NCI-H1092 (cell line): ENCODE measurements at places on chromosomes 12 and 14.

GRCh38 chr12:56565510-56566101 is 44.0 kb downstream of the RBMS2 start:
- DNase-seq = no peak

GRCh38 chr12:30025317-30025716 is 241.6 kb upstream of the TMTC1 start:
- DNase-seq = no peak

GRCh38 chr14:93976477-93977057 is at the start of gene ASB2:
ASB2 (minus strand) TSS chr14:93976570; CDS start chr14:93964539, 12,031 bp downstream.
- no peak for DNase-seq

DNA sequence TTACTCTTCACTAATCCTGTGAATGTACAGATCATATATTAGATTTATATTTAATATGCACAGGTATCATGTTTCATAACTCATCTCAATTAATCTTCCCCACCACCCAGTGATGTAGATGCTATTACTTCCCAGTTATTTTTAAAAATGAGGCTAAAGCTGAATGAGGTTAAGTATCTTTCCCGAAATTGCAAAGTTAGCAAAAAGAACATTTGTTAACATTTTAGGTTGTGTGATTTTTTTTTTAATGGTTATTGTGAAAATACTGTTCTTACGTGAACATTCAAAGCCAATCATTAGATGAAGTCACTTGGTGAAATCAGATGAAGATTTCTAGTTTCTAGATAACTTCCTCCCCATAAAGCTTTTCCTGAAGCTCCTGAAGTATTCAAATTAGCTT is 186.9 kb upstream of the PLEKHA5 start:
- DNase-seq = no peak

GRCh38 chr12:46722394-46723185 is 103.2 kb downstream of the SLC38A4 start:
- DNase-seq = no peak

DNA sequence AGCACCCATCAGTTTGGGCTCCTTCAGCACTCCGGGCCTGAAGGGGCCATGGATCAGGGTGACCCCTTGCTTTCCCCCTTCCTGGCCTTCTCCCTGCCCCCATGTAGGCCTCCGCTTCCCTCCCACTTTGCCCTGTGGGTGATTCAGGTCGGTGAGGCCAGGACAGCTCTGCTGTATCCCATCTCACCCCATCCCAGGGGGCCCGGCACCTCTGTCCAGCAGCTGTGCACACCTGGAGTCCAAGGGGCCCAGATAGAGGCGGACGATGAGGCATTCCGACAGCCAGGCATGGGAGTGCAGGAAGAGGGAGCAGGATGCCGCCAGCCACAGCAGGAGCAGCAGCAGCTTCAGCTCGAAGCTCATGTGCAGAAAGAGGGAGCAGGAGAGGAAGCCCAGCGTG is 11.4 kb downstream of the LTB4R start:
- DNase-seq = no peak

- no peak for DNase-seq
Measured at GRCh38 chr14:35409595-35409994, 5.0 kb upstream of the NFKBIA start.

DNA sequence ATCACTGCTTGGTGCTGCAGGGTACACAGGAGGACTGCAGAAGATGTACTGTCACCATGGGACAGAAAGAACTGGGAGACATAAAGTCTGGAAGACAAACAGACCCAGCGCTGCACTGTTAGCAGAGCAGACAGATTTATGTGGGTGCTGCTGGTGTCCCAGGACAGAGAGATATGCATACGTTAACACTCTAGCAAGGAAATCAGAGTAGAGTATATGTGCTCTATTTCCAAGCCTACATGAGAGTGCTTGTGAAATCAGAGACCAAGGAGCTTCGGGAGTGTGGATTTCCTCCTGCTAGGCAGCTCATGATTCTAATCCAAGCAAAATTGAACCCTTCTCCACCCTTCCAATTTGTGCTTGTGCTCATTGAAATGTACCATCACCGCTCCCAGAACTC is 416.5 kb downstream of the VRK1 start:
- no peak for DNase-seq

DNA sequence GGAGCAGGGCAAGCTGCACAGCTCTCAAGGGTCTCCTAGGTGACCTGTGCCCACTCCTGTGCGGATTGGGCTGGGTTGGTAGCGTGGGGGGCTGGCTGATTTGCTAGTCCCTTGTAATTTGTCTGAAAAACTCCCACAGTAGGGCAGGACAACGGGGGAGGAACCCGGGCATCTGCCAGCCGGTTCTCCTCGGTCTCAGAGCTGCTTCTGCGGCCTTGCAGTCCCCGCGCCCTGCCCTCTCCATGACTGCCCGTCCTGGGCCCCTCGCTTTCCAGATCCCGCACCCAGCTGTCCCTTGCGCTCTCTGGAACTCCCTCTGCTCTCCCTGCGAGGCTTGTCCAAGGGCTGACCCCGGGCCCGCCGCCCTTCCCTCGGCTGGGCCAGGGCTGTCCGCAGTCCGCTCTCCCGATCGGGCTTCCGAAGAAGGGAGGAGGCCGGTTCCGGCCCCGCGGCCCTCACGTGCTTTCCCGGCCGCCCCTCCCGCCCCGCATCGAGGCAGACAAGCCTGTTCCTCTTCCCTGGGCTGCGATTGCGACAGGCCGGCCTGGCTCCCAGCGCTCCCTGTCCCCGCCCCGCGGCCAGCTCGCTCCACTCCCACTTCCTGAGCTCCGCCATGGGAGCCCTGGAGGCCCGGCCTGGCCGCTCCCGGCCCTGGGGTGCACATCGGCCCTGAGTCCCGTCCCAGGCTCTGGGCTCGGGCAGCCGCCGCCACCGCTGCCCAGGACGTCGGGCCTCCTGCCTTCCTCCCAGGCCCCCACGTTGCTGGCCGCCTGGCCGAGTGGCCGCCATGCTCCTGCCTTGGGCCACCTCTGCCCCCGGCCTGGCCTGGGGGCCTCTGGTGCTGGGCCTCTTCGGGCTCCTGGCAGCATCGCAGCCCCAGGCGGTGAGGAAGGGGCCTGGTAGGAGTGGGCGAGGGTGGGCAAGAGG is at the start of gene LTBR:
Gene LTBR, plus strand, starts transcription at position 591 of the 927 bp plus-strand sequence. Its CDS starts 197 bp downstream, at position 788.
- no peak for DNase-seq

DNA sequence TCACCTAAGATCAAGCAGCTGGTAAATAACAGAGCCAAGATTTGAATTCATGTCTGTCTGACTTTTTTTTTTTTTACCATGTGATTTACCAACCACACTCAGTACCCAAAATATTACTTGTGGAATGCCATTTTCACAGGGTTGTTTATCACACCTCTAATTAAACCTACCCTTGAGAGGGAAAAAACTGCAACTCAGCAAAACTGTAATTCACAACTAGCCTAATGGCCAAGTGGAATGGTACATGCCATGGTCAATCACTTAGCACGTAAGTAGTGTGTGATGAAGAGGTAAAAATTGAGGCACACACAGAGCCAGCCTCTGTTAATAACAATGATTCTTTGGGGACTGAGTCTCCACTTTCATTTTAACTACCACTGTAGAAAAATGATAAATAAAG is 412.9 kb upstream of the GARIN6 start:
- DNase-seq = no peak

GRCh38 chr12:28851781-28852180 is 297.3 kb upstream of the FAR2 start:
- no peak for DNase-seq

DNA sequence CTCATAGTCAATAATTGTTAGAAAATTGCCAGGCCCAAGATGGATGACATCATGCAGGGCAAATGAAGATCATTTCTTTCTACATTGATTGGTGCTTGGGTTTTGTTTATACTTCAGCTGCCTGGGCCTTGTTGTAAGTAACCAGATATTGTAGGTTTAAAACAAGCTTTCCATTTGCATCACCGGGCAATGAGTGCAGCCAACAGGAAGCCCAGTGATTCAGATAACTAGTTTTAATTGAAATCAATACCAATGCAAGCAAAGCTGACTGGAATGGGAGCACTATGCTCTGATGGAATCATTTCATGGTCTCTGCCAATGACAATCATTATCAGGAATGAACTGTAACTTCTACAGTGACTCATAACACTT is 279.3 kb downstream of the DUSP6 start:
- DNase-seq = no peak

- DNase-seq = no peak
Measured at GRCh38 chr14:23443881-23444280, 8.4 kb upstream of the MYH7 start.

DNA sequence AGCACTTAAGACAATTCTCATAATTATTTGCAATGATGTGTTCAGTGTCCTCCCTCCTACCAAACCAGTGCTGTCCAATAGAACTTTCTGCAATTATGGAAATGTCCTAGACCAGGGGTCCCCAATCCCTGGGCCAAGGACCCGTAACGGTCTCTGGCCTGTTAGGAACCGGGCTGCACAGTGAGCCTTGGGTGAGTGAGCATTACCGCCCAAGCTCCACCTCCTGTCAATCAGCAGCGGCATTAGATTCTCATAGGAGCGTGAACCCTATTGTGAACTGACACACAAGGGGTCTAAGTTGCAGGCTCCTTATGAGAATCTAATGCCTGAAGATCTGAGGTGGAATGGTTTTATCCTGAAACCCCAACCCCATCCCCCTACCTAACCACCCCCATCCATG is 3.9 kb downstream of the SVOP start:
- no peak for DNase-seq

- no peak for DNase-seq
Measured at GRCh38 chr14:87450193-87450592, 542.8 kb downstream of the GALC start.

DNA sequence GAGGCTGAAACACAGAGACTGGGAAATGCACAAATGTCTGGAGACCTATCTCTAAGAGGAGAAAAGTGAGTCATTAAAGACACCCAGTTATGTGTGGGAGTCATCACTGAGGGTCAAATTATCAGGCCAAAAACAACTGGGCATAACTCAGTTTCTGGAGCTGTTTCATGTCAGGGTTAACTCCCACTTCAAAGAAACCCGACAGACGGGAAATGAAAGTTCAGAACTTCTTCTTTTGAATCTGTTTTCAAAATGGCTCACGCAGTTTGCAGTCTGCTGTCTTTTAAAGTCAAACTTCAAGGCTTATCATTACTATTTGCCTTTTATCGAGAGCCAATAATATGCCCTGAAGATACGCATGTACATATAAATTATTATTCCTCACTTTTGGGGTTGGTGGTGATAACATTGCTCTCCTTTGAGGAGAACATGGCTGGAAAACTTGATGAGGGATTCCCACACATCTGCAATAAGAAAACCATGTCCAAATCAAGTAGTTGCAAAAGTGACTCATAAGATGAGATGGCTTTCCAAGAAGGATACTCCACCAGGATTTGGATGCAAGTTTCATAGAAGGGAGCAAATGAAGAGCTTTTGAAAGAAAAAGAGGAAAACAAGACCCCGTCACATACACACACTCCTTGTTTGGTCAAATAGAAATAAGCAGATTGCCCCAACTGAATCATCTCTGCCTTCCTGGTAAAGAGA is 341.4 kb downstream of the ADAMTS20 start:
- DNase-seq = no peak

DNA sequence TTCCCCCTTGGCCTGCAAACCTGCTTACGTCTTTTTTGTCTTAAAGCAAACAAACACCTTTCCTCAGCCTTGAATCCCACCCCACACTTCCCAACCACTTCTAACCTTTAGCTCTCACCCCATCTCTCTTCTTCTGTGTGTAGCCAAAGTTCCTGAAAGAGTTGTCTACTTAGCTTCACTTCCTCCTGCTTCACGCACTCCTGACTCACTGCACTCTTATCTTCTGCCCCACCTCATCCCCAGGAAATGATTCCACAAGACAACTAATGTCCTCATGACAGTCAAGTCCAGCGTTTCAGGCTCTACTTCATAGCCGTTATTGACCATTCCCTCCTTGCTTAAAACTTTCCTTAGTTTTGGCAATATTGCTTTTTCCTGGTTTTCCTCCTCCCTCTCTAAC is 22.4 kb downstream of the EIF2B2 start:
- no peak for DNase-seq

GRCh38 chr12:52969828-52970569 is 21.1 kb downstream of the KRT18 start:
- DNase-seq = no peak

DNA sequence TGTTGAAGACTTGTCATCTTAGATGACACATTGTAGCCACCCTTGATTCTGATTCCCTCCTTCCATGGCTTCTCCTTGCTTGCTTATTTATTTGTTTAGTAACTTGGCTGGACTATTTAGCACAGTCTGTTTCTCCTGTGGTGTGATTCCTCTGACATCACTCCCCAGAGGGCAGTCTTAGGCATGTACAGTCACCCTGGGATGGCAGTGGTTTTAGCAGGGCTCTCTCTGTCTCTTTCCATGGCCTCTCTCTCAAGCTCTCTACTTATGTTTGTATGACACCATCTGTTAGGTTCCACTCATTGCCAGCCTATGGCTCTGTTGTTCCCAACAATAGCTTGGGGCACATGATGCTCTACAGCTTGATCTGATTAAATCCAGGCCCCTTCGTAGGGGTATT is 158.3 kb downstream of the ADGRD1 start:
- DNase-seq = no peak

- DNase-seq = peak; percentile 50
Measured at GRCh38 chr14:100246809-100247428, 8.0 kb downstream of the YY1 start.

DNA sequence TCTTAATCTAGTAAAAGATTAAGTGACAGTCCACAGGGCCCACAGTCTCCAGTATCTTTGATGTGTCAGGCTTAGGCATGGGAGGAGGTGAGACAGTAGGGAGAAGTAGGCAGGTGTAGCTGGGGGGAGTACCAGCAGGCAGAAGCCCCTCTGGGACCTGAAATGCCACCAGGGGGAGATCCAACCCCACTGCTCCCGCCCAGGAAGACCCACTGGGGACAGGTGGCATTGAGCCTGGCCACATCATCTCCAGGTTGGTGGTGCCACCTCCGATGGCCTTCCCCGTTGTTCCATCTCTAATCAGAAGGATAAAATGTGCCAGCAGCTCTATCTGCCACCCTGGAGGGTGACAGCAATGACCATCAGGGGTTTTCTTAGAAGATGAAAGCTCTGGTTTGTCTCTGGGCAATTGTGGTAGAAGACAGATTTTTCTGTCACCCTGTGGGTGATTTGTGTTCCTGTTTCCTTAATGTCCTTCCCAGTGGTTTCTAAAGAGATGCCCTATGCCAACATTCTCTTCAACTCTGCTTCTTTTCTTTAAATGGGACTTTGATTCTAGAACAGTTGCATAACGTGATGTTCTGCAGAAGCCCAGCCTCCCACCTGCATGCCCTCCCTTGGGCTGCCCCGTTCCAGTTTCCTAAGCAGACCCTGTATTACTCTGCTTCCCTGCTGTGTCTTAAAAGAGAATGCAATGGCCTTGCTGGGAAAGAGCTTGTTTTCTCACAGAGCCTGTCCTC is 12.3 kb upstream of the SERPINA12 start:
- no peak for DNase-seq

DNA sequence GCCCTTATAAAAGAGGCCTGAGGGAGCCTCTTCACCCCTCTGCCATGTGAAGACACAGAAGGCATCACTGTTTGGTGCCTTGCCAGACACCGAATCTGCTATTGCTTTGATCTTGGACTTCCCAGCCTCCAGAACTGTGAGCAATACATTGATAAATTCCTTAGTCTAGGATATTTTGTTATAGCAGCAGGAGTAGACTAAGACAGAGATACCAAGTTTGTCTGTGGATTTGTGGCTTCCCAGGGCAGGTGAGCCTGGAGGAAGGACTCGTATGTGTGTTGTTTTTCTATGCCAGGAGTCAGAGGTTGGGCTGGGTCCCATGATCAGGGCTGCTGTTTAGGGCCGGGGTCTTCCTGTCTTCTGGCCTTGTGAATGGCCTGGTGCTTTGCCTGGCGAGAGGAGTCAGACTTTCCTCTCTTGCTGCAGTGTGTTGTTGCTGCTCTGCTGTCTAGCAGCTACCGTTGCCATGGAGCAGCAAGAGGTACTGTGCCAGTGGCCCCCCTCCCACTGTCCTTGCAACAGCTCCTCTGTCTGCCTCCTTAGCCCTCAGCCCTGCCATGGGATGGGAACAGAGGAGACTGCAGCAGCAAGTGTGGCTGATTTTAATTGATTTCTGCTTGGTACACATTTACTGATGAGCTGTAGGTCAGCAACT is 111.2 kb downstream of the CHST11 start:
- no peak for DNase-seq
